ENCODE measurements at places on chromosomes 2 and 18. TPM values are rescaled to one million over a fixed set of nuclear protein-coding genes. Genes with fewer than 3 reads are reported as not detected.

TRIM54 gene
- not detected for total RNA-seq

DNA sequence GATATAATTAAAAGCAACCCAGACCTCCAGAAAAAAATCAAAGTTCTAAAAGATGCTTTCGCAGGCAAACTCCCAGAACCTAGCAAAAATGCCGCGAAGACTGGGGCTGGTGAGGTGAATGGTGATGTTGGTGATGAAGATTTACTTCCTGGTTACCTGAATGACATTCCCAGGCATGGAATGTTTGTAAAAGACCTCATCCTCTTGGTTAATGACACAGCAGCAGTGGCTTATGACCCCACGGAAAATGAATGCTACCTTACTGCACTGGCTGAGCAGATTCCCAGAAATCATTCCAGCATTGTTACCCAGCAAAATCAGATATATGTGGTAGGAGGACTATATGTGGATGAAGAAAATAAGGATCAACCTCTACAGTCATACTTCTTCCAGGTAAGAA, 994 bp downstream of the KLHL41 start:
- no peak for DNase-seq

DNA sequence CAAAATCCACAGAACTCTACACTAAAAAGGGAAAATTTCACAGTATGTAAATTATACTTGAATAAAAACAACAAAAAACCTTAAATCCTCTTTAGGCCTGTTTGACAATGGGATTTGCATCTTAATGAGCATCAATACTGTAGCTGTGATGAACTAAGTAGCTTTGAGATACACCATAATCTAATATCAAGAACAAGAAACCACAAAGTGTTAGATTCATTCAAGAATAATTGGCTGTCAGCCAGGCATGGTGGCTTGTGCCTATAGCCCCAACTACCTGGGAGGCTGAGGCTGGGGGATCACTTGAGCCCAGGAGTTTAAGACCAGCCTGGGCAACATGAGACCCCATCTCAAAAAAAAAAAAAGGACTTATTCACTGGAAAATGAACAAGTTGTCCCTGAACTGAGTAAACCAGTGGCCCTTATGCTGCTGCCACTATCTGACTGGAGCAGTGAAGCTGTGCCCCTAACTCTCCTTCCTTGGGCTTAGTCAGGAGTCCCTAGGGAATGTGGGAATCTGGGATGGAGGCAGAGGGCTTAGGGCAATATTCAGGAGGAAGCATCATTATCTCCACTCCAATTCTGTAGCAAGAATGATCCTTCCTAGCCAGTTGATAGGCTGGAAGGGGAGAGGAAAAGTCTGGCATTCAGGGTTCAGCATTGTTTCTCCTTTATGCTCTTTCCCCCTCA, 88.5 kb downstream of the PRKCE start:
- DNase-seq: peak; percentile 22

DNA sequence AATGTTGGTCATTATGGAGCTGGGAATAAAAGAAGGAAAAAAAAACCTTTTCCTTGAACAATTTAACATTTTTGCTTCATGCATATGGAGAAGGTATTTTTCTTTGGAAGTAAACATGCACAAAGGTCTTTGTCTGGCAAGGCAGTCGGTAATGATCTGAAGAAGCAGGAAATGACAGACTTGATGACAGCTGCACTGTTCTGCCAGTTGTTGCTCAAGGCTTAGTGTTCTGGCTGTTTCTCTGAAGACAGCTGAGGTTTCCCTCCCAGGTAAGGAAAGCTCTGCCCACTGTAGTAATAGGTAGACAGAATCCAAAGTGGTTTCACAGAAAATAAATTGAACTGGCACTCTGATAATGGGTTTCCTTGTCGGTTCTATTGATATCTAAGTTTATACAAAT, 308.4 kb upstream of the GCFC2 start:
- no peak for DNase-seq

- DNase-seq: no peak
Measured at GRCh38 chr18:911486-911885, 6.8 kb downstream of the ADCYAP1 start.
